ENCODE measurements at places on chromosomes 3 and 15.

GRCh38 chr15:77118882-77119321, 48.0 kb upstream of the TSPAN3 start:
- peak; percentile 88 for DNase-seq

- no peak for DNase-seq
These were observed 26.2 kb downstream of the LPP start for GRCh38 chr3:188180114-188180513.

- DNase-seq: no peak
These were observed 66.0 kb upstream of the ARL8B start for GRCh38 chr3:5056111-5056391.

DNA sequence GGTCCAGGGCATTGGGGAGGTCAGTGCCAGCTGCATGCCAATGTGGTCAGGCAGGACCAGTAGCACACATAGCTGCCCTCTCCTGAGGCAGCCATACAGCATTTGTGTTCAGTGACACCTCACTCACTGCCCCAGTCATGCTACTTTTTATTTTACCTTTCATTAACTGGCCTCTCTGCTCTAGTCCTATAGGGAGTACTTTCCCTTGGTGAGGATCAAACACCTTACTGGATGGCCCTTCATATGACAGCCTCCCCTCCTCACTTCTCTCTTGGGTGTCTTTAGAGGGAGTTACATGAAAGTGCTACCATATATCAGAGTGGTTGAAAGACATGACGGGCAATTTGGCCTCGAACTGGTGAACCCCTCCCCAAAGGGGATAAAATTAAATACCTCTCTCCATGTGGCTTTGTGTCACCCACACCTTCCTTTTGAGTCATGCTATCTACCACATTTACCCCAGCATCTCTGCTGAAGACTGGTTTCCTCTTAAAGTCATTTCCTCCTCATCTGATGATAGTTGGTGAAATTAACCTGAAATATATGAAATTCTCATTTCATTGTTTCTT, 17.6 kb downstream of the RLBP1 start:
- DNase-seq: no peak

Data from Ammon's horn (tissue), 1 donor.